Cardiac septum (tissue), 1 donor: ENCODE measurements at places on chromosomes 4 and X. TPM values are rescaled to one million over a fixed set of nuclear protein-coding genes. Genes with fewer than 3 reads are reported as not detected.
A peak's percentile ranks its signal among the peaks of the same experiment; 100 is the strongest.

GRCh38 chr4:34258176-34258575 lies 1986.1 kb downstream of the ARAP2 start:
- DNase-seq, result no peak

RUFY3 gene
- total RNA-seq, result 26.1 TPM

DNA sequence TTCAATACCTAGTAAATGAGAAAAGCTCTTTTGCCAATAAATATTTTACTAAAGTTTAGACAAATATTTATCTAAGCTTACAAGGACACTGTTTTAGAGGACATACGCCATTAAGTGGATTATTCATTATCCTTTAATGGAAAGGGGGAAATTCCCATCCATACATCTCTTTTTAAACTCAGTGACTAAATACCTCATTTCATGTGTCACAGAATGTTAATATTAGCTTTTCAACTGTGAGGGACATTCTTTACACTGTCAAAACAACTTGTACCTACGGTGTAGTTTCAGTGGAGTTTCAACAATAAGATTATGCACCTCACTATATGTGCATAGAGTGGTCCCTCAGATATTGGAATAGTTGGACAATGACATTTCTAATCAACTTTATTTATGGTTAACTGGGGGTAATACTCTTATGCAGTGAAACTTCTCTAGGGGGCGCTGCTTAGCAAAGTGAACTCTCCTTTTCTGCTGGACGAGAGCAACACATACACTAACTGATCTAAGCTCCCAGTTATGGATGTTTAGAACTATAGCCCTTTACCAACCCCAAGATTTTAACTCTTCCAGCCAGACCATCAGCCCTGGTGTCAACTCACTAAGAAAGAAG lies 9.7 kb downstream of the HS6ST2 start:
- no peak for DNase-seq

- DNase-seq, result no peak
These were observed 19.4 kb downstream of the TAPT1 start for GRCh38 chr4:16206848-16207247.

GRCh38 chr4:2963966-2964471 lies 648 bp downstream of the GRK4 start:
- DNase-seq, result no peak

DNA sequence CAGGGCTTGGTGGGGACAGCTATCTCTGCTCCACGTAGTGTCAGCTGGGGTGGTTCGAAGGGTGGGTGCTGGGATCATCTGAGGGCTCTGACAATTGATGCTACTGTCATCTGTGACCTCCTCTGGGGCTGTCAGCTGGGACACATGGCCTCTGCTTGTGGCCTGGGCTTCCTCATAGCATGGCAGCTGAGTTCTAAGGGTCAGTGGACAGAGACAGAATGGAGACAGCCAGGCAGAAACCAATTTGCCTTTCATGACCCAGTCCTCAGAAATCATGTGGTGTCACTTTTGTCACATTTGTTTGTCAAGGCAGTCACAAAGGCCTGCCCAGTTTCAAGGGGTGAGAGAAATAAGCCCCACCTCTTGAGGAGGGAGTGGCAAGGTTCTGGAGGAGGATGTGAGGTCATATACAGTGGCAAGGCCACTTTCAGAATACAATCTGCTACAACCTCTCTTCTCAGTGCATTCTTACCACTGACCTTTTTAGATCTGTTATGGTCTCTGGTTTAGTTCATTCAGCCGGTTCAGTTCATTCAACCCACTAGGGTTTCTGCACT lies 103.6 kb upstream of the BCOR start:
- no peak for DNase-seq

GRCh38 chr4:5446595-5447226 lies 261.6 kb downstream of the EVC2 start:
- peak; percentile 60 for DNase-seq

NR0B1 gene
- total RNA-seq, result not detected

GRCh38 chr4:15318621-15319348 lies 109.0 kb upstream of the C1QTNF7 start:
- DNase-seq, result no peak

CYSLTR1 gene
- total RNA-seq, result 1.8 TPM

KIAA1210 gene
- 0.08 TPM for total RNA-seq

PABPC1L2B gene
- total RNA-seq, result not detected

IGFBP7 gene
- total RNA-seq, result 739 TPM

- no peak for DNase-seq
These were observed at the start of gene TMPRSS11F for GRCh38 chr4:68129793-68130192. TSS of gene TMPRSS11F (minus strand) at chr4:68129869. CDS start at chr4:68129820, 49 bp downstream.

CCDC120 gene
- total RNA-seq, result 1.7 TPM

DNA sequence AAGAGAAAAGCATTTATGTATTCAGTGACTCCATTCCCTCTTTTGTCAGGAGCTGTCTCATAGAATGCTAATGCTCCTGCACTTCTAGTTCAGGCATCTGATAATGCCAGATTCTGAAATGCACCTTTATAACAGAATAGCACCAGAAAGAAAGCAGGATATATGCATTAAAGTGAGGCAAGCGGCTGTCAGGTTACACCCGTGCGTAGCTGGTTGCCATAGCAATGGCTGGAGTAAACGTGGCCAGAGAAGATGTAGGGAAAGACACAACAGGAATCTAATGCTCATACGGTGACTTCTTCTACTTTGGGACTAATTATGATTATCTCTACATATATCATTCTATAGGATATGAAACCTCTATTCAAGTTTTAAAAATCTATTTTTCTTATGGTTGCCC lies 5.9 kb downstream of the EMCN start:
- DNase-seq, result no peak

GRCh38 chr4:36761607-36762006 lies 480.2 kb downstream of the DTHD1 start:
- DNase-seq, result no peak

MAGEC3 gene
- not detected for total RNA-seq

DNA sequence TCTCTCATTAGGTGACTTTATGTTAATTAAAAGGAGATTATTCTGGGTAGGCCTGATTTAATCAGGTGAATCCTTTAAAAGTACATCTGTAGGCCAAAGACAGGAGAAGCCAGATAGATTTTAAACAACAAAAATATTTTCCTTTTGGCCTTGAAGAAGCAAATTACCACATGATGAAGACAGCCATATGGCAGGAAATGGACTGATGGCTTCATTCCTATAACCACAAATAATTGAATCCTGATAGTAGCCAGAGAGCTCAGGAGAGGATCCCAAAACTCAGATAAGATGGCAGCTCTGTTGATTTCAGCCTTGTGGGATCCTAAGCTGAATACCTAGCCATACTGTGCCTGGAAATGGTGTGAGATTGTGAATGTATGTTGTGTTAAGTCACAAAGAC lies 66.1 kb upstream of the PRKX start:
- no peak for DNase-seq

DNA sequence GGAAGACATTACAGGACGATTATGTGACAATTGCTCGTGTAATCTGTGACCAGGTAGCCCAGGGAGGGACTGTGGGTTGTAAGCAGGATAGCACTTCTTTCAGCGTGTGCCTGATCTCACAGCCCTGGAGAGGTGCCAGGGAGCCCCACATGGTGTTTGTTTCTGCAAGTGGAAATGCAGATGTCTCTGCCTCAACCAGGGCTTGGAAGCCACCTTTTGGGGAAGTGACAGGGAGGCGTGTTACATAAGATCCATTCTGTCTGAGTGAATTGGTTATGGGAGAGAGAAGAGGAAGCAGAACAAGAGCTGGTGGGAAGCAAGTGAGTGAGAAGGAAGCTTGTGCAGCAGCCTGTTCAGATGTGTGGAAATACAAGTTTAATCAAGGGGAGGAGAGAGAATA lies 104.5 kb upstream of the GATB start:
- no peak for DNase-seq

PAGE1 gene
- not detected for total RNA-seq

GRCh38 chr4:56976283-56976836 lies 1.0 kb downstream of the NOA1 start:
- no peak for DNase-seq

DNA sequence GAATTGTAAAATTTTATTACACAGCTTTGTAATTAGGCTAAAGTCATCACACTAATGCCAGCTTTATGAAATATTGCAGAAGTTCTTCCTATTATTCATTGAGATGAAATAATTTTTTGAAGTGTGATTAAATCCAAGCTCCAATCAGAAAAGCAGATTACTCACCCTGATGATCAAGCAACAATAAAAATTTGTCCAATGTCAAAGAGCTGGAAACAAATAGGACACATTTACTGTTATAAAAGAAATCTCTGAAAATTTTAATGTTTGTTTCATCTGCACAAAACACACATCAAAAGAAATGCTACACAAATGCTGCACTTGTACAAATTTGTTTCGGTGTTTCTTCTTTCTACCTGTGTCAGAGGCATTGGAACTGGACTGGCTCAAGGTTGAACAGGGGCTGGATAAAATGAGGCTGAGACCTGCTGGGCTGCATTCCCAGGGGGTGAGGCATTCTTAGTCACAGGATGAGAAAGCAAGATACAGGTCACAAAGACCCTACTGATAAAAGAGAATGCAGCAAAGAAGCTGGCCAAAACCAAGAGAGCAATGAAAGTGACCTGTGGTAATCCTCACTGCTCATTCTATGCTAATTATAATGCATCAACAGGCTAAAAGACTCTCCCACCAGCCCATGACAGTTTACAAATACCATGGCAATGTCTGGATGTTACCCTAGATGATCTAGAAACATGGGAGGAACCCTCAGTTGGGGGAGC lies 78.3 kb downstream of the GASK1B start:
- no peak for DNase-seq

- no peak for DNase-seq
These were observed 3.3 kb downstream of the PDZD4 start for GRCh38 chrX:153827016-153827415.

GRCh38 chr4:121784975-121785374 lies 16.1 kb upstream of the EXOSC9 start:
- DNase-seq, result no peak

DNA sequence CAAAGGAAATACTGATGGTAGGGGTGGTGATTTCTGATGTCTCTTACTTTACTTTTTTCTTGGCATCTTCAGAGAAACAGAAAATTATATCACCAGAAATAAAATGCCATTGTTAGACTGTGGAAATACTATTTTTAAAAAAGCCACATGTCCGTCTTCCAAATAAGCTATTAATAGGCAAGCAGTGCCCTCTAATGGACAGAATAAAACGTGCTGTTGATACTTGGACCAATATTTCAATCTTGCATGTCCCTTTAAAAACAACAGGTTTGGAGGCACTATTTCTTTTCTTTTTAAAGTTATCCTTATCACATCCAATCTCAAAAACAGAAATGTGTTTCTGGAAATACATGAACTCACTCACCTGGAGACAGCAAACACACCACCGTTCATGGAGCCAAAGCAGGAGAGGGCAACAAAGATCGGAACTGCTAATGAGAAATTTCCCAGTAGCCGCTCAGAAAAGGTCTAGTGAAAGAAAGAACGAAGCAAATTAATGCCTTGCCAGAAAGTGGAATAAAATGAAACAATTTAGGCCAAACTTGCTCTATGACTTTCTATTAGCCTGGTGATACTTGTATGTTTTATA lies 59.2 kb downstream of the SLC7A11 start:
- no peak for DNase-seq

ASIC5 gene
- not detected for total RNA-seq

DNA sequence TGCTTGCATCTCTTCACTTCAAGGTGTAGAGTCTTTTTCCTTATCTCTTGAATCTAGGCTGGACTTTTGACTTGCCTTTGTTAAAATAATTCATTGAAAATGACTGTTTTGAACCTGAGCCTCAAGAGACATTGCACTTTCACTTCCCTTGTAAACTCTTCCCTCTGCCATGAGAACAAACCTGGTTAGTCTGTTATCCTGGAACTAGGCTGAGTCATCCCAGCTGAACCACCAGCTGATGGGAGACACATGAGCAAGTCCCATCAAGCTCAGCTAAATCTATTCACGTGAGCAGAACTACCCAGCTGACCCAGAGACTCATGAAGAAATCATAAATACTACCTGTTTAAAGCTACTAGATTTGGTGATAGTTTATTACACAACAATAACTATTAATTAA lies 202.3 kb upstream of the CENPE start:
- no peak for DNase-seq

UGT2B7 gene
- not detected for total RNA-seq

DNA sequence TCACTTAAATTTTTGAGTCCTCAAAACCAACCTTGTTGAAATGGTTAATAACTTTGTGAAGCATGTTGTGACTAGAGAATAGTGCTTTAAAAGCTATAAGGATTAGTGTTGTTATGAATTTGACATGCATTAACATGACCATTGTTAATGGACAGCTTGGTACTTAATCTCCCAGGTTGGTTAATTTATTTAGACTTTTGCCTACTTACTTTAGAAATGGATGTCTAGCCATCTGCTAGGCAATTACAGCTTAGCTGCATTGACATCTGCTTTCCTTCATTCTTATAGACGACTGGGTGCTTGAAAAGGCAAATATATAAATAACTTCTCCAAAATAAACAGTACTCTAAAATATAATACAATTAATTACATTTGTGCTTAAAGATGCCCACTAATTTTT lies 368.0 kb downstream of the CCSER1 start:
- no peak for DNase-seq

GRCh38 chr4:123755655-123756054 lies 359.1 kb downstream of the SPRY1 start:
- no peak for DNase-seq

FGF2 gene
- total RNA-seq, result 9.8 TPM

- no peak for DNase-seq
These were observed 141.4 kb downstream of the PTTG2 start for GRCh38 chr4:38101563-38101962.

DNA sequence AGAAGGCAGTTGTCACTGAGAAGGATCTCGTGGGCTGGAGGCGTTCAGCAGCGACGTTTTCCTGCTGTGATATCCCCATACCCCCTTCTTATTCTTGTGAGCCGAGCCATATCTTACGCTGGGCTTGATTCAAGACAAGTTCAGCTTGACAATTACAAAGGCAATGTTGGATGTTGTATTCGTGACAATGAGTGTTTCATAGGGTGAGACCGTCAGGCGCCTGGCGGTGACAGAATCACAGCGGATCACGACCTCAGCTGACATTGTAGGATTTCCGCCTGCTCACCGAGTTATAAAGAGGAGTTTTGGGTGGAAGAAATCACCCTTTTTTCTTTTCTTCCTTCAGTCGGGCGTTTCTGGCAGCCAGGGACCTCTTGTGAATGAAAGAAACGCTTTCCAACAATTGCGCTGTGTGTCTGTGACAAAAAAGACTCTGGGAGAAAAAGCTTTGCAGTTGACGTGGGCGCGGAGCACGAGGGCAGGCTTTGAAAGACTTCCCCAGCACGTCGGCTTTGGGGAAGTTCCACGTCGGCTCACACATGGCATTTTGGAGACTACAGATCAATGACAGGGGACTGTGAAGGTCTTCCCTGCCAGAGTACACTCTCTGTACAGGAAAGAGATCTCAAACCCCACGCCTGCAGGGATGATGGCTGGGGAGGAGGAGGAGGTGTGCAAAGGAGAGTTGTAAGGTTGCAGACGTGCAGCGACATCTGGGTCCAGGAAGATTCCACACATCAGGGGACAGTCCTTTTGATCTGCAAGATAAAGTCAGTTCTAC lies 135.4 kb downstream of the CRLF2 start:
- peak; percentile 38 for DNase-seq

RTL3 gene
- total RNA-seq, result 0.24 TPM

DNA sequence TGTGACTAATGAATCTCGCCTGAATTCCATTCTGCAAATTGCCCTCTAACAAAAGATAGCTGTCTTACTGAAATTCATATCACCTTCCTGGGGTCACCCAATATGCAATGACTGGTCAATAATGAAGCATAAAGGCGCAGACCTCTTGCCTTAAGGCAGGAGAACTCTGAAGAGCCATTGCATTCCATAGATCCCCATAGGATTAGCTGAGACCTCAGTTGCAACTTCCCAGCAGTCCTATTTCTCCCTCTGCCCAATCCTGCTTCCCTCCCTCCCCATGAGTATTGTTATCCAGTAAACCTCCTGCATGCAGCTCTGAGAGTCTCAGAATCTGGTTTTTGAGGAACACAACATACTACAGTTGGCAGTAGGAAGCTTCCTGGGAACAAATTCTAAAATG lies 396.5 kb downstream of the DCAF12L2 start:
- no peak for DNase-seq
